Endothelial cell (in vitro differentiated cells): ENCODE measurements at places on chromosomes 4 and X. TPM values are rescaled to one million over a fixed set of nuclear protein-coding genes. Genes with fewer than 3 reads are reported as not detected.
A peak's percentile ranks its signal among the peaks of the same experiment; 100 is the strongest.

- no peak overlapping the region for H3K4me3 ChIP-seq
- H3K27ac ChIP-seq, result no peak overlapping the region
- H3K27me3 ChIP-seq, result peaks cover 7% of the 10 kb centered on the region
- H3K4me1 ChIP-seq, result peaks cover 8% of the 10 kb centered on the region
Observed at GRCh38 chr4:140213749-140214148, 59.8 kb upstream of the MAML3 start.

- H3K36me3 ChIP-seq, result no peaks in the 10 kb centered on the region
- H3K4me3 ChIP-seq, result no peak overlapping the region
- no peak overlapping the region for H3K27ac ChIP-seq
- no peaks in the 10 kb centered on the region for H3K27me3 ChIP-seq
Observed at GRCh38 chr4:28435314-28435713, 1574.7 kb downstream of the STIM2 start.

DNA sequence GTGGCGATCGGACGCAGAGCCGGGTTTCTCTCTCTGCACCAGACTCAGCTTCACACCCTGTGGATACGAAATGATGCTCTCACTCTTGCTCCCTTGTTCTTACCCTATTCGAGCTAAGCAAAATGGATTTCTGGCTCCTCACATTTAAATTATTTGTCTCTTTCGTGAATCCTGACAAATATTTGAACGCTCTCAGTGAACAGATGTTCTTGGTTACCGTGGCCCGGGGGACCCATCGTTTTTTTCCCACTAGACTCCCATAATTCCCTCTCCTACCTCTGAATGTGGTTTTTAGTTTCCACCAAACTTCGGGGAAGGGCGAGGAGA is 630 bp downstream of the SMARCA5 start:
- DNase-seq, result no peak
- peak overlapping the region; percentile 94 for H3K27ac ChIP-seq

- peaks cover 1% of the 10 kb centered on the region for H3K27me3 ChIP-seq
- H3K4me3 ChIP-seq, result no peak overlapping the region
- no peak for DNase-seq
Observed at GRCh38 chr4:76679691-76680090, 218.3 kb downstream of the SOWAHB start.

GRCh38 chr4:56324011-56324610 is 63.2 kb downstream of the AASDH start:
- H3K36me3 ChIP-seq, result peaks cover 11% of the 10 kb centered on the region
- no peak overlapping the region for H3K27ac ChIP-seq
- peaks cover 2% of the 10 kb centered on the region for H3K27me3 ChIP-seq
- H3K4me3 ChIP-seq, result no peak overlapping the region

ARX gene
- not detected for total RNA-seq

FHIP1A gene
- 2.4 TPM for total RNA-seq
